ENCODE measurements at places on chromosomes 3 and 15.

GRCh38 chr3:5485427-5485826 is 297.9 kb downstream of the EDEM1 start:
- DNase-seq, result no peak

- no peak for DNase-seq
These were observed 244.4 kb downstream of the OPA1 start for GRCh38 chr3:193837347-193837827.

GRCh38 chr3:164537485-164537884 is 540.8 kb downstream of the SI start:
- no peak for DNase-seq

DNA sequence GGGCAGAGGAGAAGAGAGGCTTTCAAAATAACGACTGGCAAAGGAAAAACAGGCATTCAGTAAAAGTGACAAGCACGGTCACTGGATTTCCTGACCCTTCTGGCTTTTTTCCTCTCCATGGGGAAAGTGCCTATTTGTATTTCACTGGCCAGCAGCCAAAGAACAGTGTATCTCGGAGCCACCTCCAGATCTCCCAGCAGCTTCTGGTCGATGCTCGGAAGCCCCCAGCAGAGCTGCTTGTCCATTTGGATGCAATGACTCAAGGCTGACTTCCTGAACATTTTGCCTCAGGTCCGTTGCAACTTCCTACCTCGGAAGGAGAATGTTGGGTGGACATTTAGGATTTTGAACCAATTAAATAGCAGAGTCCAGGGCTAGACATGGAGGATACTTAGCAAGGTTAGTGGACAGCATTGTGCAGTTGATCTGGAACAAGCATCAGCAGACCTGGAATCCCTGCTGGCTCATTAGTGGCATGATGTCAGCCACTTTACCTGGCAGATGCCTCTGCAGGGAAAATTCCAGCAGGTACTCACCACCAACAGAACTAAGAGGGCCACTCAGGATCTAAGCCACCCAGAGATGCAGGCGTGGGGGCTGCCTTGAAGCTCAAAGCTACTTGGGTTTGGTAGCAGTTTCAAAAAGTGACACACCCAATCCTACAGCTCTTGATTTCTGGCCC is 1.1 kb downstream of the FAM107A start:
- DNase-seq, result no peak

- DNase-seq, result peak; percentile 74
These were observed 14.8 kb downstream of the P3H2 start for GRCh38 chr3:190105876-190106275.

GRCh38 chr3:54916732-54917131 is 11.1 kb downstream of the LRTM1 start:
- no peak for DNase-seq
